Globus pallidus (tissue), 1 donor: ENCODE measurements at places on chromosomes 6 and 20.

- no peak for DNase-seq
Measured at GRCh38 chr6:37303891-37304503, 46.1 kb upstream of the TMEM217 start.

- no peak for DNase-seq
Measured at GRCh38 chr6:136095986-136096385, 154.1 kb downstream of the MTFR2 start.

GRCh38 chr6:43405354-43405753 lies 22.0 kb upstream of the ABCC10 start:
- DNase-seq = no peak

DNA sequence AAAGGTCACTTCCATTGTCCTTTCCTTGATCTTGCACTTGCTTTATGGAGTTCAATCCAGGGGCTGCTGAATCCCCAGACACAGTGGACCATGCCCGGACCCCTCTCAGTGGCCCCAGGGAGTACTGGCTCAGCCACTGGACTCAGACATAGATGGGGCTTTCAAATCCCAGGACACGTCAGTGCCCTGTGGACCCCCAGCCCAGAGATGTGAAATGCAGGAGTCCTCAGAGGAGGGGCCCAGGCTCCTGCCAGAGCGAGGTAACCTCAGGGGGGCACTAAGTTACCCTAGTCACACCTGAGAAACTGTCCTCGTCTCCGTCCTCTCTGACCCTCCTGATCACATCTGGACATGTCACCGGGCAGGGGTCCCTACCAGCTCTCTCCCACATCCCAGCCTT lies 18.7 kb upstream of the APMAP start:
- no peak for DNase-seq

DNA sequence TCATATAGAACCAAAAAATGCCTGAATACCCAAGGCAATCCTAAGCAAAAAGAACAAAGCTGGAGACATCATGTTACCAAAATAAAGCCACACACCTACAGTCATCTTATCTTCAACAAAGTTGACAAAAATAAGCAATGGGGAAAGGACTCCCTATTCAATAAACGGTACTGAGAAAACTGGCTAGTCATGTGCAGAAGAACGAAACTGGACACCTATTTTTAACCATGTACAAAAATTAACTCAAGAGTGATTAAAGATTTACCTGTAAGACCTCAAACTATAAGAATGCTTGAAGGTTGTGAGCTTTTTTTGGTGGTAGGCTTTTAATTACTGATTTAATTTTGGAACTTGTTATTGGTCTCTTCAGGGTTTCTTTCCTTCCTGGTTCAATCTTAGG lies 236.0 kb upstream of the DEFB112 start:
- DNase-seq = no peak
